Smooth muscle cell of trachea (primary cell): ENCODE measurements at places on chromosomes 5 and 9. TPM values are rescaled to one million over a fixed set of nuclear protein-coding genes. Genes with fewer than 3 reads are reported as not detected.

The PCDHAC2 gene
- total RNA-seq: under 0.01 TPM in 1 of 2 replicates, not detected in the other

The SPATA31E1 gene
- total RNA-seq: not detected in 2 replicates

The TAF11L10 gene
- not detected in 2 replicates for total RNA-seq

The LRRC70 gene
- total RNA-seq: 0.50 and 1.3 TPM in 2 replicates

The CDH6 gene
- 61.4 and 77.2 TPM in 2 replicates for total RNA-seq

The C9orf153 gene
- total RNA-seq: 0.15 and 0.50 TPM in 2 replicates

The NINJ1 gene
- total RNA-seq: 21.5 and 86.8 TPM in 2 replicates

The PTCH1 gene
- 4.8 and 7.1 TPM in 2 replicates for total RNA-seq

The IFNB1 gene
- not detected in 2 replicates for total RNA-seq

The TUBB4B gene
- total RNA-seq: 205 and 421 TPM in 2 replicates
